ENCODE measurements at places on chromosomes 6 and 20.

GRCh38 chr6:49519660-49520059 lies 19.9 kb downstream of the GLYATL3 start:
- no peak for DNase-seq

DNA sequence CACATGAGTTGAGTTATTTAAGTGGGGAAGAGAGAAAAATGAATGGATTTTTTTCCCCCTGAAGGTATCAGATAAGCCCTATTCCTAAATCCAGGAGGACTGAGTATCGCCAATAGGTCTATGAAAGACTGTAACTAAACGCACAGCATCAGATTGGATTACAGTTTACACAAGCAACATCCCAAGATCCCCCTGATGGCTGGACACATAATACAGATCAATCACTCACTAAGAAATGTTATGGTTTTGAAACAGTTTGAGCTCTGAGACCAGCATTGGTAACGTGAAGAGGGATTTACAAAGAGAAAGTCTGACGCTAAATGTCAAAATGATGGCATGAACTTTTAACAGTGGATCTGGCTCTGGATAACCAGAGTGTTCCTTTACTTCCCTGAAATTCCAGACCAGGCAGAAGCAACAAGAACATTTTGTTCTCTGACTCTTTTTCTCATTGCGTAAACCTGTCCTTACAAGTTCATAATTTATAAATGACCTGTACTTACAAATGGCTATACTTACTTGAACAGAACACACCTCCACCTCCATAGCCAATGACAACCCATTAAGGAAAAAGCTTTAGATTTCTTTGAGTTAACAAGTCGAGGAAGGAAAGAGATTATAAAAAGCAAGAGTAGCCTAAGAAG lies 131.8 kb upstream of the BEND3 start:
- no peak for DNase-seq

GRCh38 chr6:31510007-31510406 lies 12.1 kb downstream of the MICB start:
- no peak for DNase-seq

DNA sequence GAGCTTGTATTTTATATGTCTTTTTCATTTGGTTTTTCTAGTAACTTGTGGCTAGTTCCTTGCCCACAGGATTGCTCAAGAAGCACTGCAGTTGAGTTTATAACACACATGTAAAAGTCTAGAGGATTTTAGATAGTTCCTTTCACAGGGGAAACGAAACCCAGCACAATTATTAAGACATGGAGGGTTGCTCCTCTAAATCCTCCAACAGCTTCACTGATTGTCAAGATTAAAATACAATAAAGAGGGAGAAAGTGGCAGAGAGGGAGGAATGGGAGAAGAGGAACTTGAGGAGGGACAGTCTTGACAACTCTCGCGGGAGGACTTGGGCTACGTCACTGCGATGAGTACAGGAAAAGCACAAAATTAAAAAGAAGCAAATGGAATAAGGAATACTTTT lies 9.7 kb upstream of the TBC1D7 start:
- no peak for DNase-seq

GRCh38 chr20:49687595-49688567 lies 25.8 kb downstream of the B4GALT5 start:
- DNase-seq: no peak

DNA sequence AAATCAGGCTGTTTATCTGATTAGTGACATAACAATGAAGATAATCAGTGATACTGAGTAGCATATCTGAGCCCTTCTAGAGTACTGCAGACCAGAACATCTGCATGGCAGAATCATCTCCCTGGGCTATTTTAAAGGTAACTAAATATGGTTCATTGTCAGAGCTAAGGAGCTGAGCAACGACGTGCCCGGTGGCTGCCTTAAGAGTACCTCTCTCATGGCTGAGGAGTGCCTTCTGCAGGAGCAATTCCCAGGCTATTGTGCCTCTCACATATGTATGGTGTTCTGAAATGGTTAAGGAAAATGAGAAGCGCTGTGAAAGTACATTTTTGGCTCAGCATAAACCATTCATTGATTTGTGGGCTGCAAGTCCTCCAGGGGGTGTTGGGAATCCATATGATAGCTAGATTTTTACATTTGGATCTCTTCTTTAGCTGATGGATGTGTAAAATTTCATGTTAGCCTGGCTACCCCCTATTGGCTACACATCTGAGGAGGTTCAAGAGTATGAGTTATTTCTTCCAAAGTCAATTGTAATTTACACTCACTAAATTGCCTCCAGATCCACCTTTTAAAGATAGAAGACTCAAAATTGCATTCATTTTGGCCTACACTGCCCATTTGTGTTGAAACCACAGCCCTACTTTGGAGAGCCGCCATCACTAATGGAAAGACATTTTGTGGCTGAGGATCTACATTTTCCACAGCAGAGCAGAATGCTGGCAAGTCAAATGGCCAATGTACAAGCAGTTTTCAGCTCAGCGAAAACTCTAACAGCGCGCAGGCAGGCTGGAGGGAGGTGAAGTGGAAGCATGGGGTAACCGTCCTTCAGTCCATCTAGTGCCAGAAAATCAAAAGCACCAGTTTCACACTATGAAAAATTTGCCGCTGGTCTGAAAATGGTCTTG lies 198.0 kb downstream of the SIM1 start:
- no peak for DNase-seq

DNA sequence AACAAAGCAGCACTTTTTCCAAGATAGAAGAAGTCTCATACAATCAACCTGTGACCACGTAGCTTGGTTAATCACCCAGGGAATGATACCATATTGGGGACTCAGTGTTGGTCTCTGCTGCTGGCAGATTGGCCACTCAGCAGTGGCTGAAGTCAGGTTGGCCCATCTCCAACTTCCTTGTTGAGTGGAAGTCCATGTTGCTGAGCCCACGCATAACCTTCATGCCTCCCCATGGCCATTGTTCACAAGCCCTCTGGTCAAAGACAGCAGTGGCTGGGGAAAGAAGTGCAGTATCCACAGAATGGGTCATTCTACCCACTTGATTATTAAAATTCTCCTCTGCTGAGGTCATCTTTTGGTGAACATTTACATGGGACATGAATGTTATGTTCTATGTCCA lies 38.5 kb downstream of the PKIB start:
- DNase-seq: no peak

DNA sequence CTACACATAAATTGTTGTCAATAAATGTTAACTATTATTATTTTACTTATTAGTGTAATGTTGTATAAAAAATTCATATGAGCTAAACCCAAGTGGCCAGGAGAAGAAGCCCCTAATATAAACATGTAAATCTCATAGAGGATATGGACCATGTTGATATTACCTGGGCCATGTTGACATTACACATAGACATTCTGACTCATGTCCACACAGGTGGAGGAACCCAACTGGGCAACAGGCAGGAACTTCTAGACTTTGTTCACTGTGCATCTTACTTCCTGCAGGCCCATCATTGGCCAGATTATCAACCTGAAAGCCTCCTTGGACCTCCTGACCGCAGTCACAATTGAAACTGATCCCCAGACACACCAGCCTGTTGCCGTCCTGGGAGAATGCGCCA lies 7.2 kb downstream of the BPIFA2 start:
- DNase-seq: no peak

GRCh38 chr20:25198663-25199383 lies 3.3 kb downstream of the ENTPD6 start:
- no peak for DNase-seq

- DNase-seq: no peak
These were observed 212.0 kb upstream of the SGK1 start for GRCh38 chr6:134529921-134530320.

- DNase-seq: no peak
These were observed 57.9 kb downstream of the LY86 start for GRCh38 chr6:6646384-6646783.

DNA sequence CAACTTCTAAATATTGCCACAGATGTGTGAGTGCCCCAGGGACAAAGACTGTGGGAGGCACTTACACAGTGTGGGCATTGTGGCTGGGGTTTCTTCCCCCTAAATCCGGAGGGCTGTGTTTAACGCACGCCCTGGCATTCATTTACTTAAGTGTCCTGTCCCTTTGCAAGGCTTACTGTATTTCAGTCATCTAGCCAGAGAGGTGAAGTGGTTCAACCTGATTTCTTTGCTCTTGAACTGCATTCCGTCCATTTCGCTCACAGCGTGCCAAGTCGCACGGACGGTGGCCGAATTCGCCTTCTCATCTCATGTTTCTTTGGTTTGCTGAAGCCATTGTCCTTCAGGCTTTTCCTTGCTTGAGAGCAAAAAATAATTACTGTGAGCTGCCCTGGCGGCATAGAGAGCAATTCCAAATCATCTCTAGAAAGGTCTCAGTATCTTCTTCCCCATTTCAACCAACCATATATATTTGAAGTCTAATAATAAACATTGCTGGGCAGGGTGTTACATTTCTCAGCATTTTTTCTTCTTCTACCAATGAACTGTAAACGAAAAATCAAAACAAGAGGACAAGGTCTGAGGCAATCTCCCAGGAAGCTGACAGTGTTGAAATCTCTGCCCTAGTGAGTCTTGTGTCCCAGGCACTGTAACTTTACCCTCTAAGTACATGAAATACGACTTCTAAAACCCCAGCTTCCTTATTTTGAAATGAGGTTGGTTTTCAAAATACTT lies 16.9 kb downstream of the SYTL3 start:
- no peak for DNase-seq

DNA sequence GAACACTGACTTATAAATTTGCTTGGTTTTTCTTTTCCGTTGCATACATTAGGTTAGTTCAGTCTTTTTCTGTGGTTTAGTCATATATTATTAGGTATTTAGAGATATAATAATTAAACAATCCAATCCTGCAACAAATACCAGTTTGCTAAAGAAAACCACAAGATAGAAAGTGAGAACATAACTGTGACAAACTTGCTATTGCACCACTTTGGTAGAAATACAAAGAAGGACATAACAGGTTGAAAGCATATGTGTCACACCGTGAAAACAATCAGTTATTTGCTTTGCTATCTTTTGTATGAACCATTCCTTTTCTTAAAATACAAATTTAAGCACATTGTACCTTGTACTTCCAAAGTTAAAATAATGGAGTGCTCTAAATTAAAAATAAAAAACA lies 42.0 kb upstream of the KCNQ5 start:
- DNase-seq: no peak

- no peak for DNase-seq
These were observed 7.7 kb downstream of the ADGRF1 start for GRCh38 chr6:47034421-47034820.

- no peak for DNase-seq
These were observed 50.5 kb downstream of the BFSP1 start for GRCh38 chr20:17480696-17481095.

DNA sequence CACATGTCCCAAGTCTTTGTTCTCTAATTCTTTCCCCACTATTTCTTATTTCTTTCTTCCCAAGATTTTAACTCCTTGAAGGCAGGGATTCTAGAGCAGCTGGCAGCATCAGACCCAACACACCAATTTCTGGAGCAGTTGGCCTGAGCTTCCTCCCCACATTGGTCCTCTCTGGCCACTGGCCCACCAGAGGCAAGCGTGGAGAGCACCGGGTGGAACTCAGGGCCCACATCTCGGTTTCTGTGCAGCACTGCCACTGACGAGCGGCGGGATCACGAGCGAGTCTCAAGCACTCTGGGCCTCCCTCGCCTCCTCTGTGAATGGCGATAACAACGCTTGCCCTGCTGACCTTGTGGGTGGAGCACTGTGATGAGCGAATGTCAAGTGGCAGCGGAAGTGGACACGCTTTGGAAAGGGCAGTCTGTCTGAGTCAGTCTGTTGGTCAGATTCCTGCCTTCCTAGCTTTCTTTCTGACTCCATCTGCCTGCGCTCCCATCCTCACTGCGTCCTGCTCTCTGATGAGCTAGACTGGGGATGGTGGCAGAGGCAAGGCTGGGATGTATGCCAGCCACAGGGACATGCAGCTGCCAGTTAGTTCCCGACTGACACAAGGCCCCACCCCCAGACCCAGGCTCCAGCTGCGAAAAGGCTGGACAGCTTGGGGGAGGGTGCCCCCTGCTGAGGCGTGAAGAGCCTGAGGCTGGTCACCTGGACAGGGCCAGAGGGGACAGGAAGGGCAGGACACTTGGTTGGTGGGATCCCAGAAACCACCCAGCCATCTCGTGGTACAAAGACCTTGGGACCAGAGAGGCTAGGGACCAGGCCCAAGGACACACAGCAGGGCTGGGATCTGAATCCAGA lies 4.5 kb upstream of the SPDEF start:
- DNase-seq: no peak

- DNase-seq: no peak
These were observed 75.1 kb downstream of the ZMYND8 start for GRCh38 chr20:47281376-47281775.

- no peak for DNase-seq
These were observed 123.4 kb downstream of the HTR1B start for GRCh38 chr6:77339926-77340325.

GRCh38 chr20:58698741-58699622 lies 6.4 kb downstream of the NPEPL1 start:
- DNase-seq: no peak

- no peak for DNase-seq
These were observed 1444.3 kb upstream of the ADGRB3 start for GRCh38 chr6:67190733-67191132.

GRCh38 chr20:49140411-49140810 lies 47.7 kb downstream of the STAU1 start:
- DNase-seq: no peak

GRCh38 chr20:58271606-58272351 lies 37.7 kb upstream of the RAB22A start:
- DNase-seq: peak; percentile 51

GRCh38 chr20:35953387-35954199 lies 709 bp downstream of the SCAND1 start:
- peak; percentile 44 for DNase-seq

DNA sequence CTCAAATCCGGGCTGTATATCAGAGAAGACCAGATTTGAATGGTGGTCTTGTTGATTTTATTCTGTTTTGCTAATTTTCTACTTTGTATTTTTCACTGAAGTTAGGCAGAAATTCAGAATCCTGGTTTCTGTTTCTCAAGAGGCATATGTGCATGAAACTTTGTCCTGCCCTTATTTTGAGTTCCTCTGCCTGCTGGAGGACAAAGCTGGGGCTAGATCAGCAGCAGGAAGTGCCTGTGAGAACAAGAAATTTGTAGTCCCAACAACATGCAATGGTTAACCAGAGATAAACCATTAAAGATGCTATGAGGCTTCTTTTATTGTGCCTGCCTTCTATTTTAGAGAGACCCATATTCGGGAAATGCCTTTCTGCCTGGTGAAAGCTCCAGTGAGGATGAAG lies 37.1 kb downstream of the BEND6 start:
- no peak for DNase-seq

DNA sequence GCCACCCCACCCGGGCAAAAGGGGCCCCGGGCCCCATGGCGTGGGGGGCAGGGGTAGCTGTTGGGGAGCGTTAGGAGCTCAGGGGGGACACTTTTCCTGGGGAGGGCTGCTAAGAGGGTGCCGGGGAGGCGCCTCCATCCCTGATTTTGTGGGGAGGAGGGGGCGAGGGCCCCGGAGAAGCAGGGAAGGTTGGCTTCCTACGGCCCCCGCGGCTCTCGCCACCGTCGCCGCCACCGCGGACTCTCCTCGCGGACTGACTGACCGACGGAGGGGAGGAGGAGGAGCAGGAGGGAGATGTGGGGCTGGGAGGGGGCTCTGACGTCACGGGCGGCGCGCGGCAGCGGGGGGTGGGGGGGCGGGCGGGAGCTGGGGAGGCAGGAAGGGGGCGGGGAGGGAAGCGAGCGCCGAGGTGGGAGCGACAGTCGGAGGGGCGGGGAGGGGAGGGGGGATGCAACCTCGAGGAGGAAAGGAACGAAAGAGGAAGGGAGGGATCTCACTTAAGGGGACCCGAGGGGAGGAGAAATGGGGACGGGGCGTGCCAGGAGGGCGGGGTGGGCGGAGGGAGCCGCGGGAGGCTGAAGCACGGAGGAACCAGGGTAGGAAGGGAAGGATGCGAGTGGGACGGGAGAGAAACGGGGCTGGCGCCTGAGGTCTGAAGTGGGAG lies 5.1 kb downstream of the GABBR1 start:
- DNase-seq: peak; percentile 20

- no peak for DNase-seq
These were observed 28.2 kb upstream of the FABP7 start for GRCh38 chr6:122751326-122751725.

Measured in stimulated activated CD8-positive, alpha-beta memory T cell treated with anti-CD3 and anti-CD28 coated beads, Interleukin-7, amount 100 ng/mL, for 48 hours (primary cell).